Urinary bladder (tissue), 4 donors: ENCODE measurements at places on chromosomes 4 and X. TPM values are rescaled to one million over a fixed set of nuclear protein-coding genes. Genes with fewer than 3 reads are reported as not detected.

Gene FAM114A1
- 186 TPM for total RNA-seq

Gene GABRG1
- 0.11 TPM for total RNA-seq

Gene NXF2B
- not detected for total RNA-seq

Gene ATP1B4
- 9.9 TPM for total RNA-seq

Gene S100G
- total RNA-seq = not detected

Gene CXorf38
- total RNA-seq = 12.5 TPM

Gene SRPX2
- 27.1 TPM for total RNA-seq

Gene BEND4
- 2.1 TPM for total RNA-seq

Gene UNC5C
- 31.5 TPM for total RNA-seq

Gene EMCN
- total RNA-seq = 57.7 TPM

Gene BLTP1
- total RNA-seq = 221 TPM

Gene TLR1
- total RNA-seq = 17.2 TPM

Gene NUP62CL
- total RNA-seq = 2.2 TPM

Gene CDX4
- total RNA-seq = not detected

Gene PNMA3
- 0.42 TPM for total RNA-seq

Gene VSIG4
- total RNA-seq = 22.4 TPM

Gene ZNF157
- 0.53 TPM for total RNA-seq

Gene NWD2
- total RNA-seq = 2.0 TPM

Gene SLC9A7
- total RNA-seq = 4.1 TPM

Gene TMEM255A
- total RNA-seq = 1.3 TPM

Gene NAA11
- not detected for total RNA-seq

Gene MAP7D3
- total RNA-seq = 15.9 TPM

Gene CT45A7
- total RNA-seq = not detected

Gene MAGEA12
- total RNA-seq = not detected

Gene HHIP
- total RNA-seq = 38.5 TPM

Gene CXCL9
- 0.48 TPM for total RNA-seq

Gene ITIH6
- 0.05 TPM for total RNA-seq

Gene CORIN
- 20.9 TPM for total RNA-seq

Gene FAM236A
- not detected for total RNA-seq

Gene MAGEE2
- total RNA-seq = 0.74 TPM

Gene SPANXA2
- not detected for total RNA-seq

Gene UGT2B11
- not detected for total RNA-seq

Gene RBMXL3
- not detected for total RNA-seq

Gene HMX1
- 0.26 TPM for total RNA-seq

Gene AFP
- not detected for total RNA-seq

Gene TMSB15C
- total RNA-seq = 19.7 TPM

Gene NSUN7
- total RNA-seq = 9.0 TPM

Gene PPP2R2C
- 3.0 TPM for total RNA-seq

Gene FGFR3
- total RNA-seq = 26.5 TPM

Gene HSFX4
- not detected for total RNA-seq

Gene AMER1
- total RNA-seq = 5.0 TPM

Gene ADH1C
- 4.7 TPM for total RNA-seq

Gene VEGFC
- 15.4 TPM for total RNA-seq

Gene STATH
- total RNA-seq = not detected

Gene DCHS2
- 14.0 TPM for total RNA-seq

Gene OCIAD1
- 134 TPM for total RNA-seq

Gene CHRNA9
- not detected for total RNA-seq

Gene TMSB15A
- 28.0 TPM for total RNA-seq

Gene HTN3
- total RNA-seq = not detected
